ENCODE measurements at places on chromosomes 2 and 18.
A peak's percentile ranks its signal among the peaks of the same experiment; 100 is the strongest.

GRCh38 chr2:151973901-151974199 is 125.0 kb downstream of the CACNB4 start:
- peak; percentile 4 for DNase-seq

DNA sequence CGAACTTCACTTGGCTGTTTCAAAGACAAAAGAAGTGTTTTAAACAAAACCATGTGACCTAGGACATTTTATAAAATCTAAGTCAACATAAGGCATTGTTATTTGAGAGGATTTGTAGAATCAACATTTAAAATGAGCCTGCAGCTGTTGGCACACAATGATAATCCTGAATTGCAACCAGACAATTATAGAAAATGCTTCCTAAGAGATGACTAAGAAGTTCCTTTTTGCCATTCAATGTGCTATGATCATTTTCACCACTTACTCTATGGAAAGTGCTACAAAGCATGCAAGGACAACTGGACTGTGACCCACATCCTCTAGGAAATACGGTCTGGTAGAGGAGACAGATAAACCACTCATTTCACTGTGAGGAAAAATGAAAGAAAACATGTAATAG is 246.4 kb downstream of the CDH20 start:
- DNase-seq: peak; percentile 30

- no peak for DNase-seq
Measured at GRCh38 chr2:128315829-128316776, 2.6 kb downstream of the HS6ST1 start.

- DNase-seq: peak; percentile 86
Measured at GRCh38 chr2:101205521-101206479, 46.9 kb upstream of the CNOT11 start.

DNA sequence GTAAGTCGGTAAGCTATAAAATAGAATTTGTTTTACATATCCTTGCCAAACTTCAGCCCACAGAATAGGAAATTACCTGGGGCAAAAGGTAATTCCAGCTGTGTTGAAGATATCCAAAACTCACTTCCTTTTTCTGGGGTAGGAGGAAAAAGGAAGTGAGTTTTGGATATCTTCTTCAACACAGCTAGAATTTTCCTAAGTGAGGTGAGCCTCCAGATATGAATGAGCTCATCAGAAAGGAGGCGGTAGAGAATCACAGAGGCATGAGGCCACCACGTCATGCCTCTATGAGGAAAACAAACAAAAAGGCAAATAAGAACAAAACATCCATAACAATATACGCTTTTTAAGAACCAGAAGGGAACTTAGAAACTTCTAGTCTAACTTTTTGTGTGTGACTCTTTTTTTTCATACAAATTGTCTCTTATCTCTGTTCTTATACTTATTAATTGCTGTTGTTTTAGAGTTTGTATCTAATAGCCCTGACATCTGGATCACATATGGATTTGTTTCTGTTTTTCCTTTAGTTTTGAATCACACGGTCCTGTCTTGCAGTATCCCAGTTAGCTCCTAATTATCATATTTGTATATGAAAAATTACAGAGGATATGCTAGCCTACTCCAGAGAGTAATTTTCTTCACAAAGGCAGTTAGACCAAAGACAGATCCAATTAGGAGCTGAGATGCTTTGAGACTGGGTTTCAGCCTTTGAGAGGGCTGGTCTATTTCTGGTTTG is 104.5 kb downstream of the RBM43 start:
- DNase-seq: no peak

- DNase-seq: no peak
Measured at GRCh38 chr2:907706-908105, 42.9 kb upstream of the SNTG2 start.

DNA sequence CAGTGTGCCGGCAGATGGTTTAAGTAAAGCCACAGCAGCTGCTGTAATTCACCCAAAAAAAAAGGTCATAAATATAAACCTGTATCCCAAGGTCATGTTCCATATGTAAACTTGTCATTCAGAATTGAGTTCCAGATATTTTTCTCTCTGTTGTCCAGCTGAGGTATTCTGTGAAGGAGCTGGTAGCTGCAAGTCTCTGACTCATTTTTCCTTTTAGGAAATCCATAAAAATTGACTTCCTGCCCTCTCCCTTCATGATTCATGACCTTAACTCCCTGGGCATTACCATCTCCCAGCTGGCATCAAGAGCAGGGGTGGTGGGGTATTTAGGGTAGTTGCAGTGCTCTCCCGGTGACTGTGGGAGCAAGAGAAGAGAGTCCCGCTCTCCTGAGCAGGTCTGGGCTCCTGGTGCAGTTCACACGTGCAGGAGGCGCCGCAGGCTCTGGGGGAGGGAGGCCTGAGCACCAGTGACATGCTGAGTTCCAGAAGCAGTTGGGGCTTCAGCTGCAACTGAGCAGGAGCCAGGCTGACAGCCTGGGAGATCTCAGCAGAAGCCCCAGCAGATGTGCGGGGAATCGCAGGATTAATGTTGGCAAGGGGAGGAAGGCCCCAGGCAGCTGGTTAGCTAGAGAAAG is 192.6 kb downstream of the MGAT5 start:
- DNase-seq: peak; percentile 74

GRCh38 chr2:202025816-202026215 is 7.8 kb upstream of the FZD7 start:
- DNase-seq: peak; percentile 25

DNA sequence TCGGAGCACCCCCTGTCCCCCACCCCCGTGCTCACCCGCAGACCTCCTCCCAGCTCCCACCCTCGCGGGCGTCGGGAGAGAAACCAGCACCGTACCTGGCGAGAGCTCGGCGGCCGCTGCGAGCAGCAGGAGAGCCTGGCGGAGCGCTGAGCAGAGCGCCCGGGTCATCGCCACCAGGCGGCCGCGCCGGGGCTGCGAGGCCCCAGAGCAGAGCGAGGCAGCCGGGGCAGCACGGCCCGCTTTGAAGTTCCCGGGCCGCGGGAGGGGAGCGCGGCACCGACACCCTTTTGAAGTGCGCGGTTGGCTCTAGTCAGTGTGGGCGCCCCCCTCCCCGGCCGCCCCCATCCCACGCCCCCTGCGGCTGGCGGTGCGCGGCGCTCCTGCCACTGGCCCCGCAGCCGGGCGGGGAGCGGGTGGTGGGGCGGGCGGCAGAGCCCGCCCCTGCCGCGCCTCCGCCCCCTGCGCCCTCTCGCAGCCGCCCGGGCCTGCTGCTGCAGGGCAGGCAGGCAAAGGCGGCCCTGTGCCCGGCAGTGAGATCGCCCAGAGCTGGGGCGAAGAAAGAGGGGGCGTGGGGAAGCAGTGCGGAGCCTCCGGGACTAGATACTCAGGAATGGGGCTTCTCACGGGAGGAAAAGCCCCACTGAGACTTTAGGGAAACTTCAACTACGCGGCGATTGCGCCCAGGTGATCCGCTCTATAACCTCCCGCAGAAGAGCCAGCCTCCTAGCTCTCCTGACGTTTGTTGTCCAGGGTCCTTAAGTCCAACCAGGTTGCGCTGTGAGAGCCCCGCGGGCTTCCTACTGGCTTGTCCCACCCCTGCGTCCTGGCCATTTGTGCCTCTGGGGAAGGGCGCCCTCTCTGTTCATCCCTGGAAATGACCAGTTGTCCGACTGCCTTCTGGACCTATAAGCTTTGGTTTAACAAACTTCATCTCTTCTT is at the start of gene ACVR1C:
TSS of gene ACVR1C (minus strand) at position 388 of the 939 bp plus-strand sequence. CDS start at position 168, 220 bp downstream.
- DNase-seq: peak; percentile 68

DNA sequence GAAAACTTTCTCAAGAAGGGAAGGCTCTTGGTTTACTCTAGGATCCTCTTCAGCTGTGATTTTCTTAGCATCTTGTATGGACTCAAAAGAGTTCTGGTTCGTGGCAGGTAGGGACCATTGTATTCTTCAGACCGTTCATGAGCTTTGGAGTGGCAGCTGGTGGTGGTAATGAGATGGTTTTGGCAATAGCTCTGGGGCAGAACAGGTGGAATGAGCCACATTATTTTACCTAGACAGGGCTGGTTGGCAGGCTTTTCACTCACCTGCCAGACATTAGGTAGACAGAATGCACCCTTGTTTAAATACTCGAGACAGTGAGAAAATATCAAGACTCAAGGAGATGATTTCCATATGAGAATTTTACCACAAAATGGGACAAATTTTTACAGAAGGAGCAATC is 26.2 kb upstream of the MGAT5 start:
- DNase-seq: no peak

DNA sequence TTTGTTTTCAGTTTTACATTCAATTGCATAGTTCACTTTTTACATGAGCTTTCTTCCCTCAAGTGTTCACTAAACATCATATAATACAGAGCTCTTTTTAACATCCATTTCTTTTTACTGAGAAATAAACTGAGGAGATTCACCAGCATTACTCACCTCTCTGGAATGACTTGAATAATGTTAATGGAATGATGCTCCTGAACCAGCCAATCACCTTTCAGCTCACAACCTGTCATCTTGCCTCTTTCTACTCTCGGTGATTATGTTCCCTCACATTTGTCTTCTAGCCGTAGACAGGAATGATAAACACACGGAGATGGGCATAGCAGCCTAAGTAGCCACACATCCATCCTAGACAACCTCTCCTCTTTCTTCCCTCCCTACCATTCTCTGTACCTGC is 301.7 kb downstream of the PAX3 start:
- DNase-seq: peak; percentile 96

DNA sequence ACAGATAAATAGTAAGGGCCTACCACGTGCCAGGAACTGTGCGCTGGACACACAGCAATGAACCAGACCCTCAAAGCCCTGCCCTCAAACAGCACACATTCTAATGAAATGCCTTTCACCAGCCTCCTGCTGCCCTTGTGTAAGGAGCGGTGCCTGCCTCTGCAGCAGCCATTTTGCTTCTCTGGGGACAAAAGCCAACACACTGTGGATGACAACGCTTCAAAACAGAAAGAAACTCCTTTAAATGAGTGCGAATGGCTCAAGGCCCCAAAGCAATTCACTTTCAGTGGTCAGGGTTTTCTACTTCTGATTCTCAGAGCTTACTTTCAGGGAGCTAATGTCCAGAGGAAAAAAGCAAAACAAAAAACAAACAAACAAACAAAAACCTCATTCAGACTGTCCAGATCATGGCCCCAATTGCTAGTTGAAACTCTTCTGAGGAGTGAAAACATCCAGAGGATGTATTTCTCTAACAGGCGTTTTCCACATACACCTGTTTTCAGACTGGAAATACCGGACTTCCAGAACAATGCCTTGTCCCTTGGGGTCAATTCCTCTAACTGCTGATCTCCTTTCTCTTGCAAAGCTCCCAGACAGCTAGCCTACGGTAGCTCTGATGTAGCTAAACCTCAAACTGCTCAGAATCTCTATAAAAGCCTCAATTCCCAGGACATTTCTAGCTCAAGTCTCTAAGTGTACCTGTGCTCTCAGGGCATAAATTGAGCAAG is 323.3 kb upstream of the ZNF521 start:
- no peak for DNase-seq

DNA sequence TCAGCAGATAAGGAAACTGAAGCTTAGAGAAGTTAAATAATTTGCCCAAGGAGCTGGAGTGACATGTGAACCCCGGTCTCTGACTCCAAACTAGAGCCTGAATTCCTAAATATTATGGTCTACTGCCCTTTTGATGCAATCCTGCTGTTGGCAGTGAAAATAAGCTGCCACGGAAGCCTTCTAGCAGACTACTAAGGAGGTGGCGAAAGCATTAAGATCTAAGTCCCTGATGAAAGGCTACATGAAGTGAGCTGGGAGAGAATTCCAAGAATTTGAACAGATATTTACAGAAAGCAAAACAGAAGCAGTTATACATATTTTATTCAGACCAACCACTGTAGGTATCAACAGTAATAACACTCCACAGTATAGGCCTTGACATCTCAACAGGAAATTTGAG is 28.1 kb downstream of the TRMT61B start:
- DNase-seq: no peak

GRCh38 chr2:174326161-174327020 is 8.4 kb upstream of the SP9 start:
- DNase-seq: peak; percentile 69

DNA sequence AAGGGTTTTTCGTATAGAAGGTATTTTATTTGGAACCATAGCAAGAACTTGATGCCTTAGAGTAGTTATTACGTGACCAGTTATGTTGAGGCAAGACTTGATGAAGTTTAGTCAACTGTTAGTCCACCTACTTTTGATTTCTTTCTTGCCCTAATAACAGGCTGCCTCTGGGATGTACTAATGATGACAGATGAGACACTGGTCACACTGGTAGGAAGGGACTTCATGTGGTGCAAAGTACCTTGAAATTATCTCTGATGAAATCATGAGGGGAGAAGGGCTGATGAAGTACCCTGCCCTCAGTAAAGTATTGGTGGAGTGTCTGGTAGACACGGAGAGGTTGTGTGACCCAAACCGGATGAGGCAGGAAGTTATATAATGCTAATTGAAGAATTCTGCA is 5.4 kb downstream of the DIS3L2 start:
- no peak for DNase-seq

- DNase-seq: peak; percentile 74
Measured at GRCh38 chr2:37886745-37887144, 38.3 kb upstream of the RMDN2 start.

DNA sequence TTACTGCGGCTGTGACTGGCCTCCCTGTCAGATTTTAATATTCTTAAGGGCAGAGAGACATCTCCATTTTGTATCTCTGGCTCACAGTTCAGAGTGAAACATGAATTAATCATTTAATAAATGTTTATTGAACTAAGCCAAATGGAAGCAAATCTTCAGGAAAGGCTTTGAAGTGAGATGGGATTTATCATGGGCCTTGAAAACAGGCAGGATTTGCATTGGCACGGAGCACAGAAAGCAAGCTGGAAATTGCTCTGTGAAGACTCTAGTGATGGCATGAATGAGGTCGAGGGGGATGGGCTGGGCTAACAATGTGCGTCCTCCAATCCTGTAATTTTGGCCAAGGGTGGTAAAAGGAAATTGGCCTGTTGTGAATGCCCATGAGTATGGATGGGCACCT is 369.8 kb upstream of the SOX11 start:
- no peak for DNase-seq

DNA sequence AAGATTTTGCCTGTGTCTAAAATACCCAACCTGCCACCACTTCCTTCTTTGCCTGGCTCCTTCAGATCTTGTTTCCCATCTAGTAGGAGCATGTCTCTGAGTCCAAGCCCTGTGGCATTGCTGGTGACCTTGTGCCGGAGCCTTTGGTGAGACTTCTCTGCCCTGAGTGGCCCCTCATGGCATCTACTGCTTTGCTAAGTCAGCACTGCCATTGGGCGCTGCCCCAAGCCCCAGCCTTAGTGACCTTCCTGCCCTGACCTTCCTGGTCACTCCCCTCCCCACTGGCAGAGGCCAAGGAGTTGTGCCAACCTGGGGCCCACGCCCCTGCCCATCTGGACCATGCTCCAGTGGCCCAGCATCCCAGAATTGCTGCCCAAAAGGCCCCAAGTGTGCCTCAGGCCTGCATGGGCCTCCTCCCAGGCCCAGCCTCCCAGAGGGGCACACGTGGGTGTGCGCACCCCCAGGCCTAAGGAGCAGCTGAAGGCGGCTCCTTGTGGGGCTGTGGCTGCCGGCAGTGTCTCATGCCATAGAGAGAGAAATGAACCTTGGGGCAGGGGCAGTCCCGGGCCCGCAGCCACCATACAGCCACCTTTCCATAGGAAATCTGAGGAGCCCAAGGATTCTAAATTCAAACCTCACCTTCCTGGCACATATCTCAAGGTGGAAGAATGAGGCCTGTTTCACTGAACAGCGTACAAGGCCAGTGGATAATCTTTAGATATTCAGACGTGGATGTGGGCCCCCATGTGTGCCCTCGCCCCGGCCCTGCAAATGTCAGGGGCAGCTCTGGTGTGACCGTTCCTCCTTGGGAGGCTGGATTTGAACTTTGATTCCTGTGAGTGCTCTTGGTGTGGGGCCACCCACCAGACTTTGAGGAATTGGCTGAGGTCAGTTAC is 100.2 kb upstream of the SLC66A3 start:
- no peak for DNase-seq

All from M059J (cell line).